ENCODE measurements at places on chromosomes 7 and 10. TPM values are rescaled to one million over a fixed set of nuclear protein-coding genes. Genes with fewer than 3 reads are reported as not detected.
A peak's percentile ranks its signal among the peaks of the same experiment; 100 is the strongest.

Gene GNA12
- polyA plus RNA-seq, result 4.7 TPM

Gene WDR86
- polyA plus RNA-seq, result 2.2 TPM

- H3K27me3 ChIP-seq, result no peaks in the 10 kb centered on the region
- DNase-seq, result no peak
- no peak overlapping the region for H3K27ac ChIP-seq
Measured at GRCh38 chr10:132905661-132906060, 36.7 kb downstream of the CFAP46 start.

Gene SPDYE2
- not detected for polyA plus RNA-seq

DNA sequence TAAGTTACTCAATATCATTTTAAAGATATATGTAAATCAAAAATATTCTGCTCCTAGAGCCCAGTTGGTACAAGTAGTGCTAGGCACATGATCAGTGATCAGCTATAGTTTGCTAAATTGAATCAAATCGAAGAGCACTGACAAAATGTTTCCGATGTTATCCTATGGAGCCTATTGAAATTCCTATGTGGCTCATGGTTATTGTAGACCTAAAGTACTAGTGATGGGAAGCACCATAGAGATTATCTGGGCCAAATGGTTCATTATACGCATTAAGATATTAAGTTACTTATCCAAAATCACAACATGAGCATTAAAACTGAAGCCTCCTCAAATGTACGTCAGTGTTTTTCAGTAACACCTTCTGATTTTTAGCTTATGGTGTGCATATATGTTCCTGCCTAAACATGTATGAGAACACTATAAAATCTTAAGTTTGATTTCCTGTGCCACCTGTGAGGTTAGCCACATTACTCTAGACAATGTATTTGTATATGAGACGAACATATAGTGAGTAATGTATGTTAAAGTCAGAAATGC lies 103.2 kb downstream of the IQUB start:
- no peak overlapping the region for H3K4me3 ChIP-seq
- H3K4me1 ChIP-seq, result no peaks in the 10 kb centered on the region
- DNase-seq, result no peak
- H3K36me3 ChIP-seq, result no peaks in the 10 kb centered on the region
- H3K27me3 ChIP-seq, result no peaks in the 10 kb centered on the region
- no peak overlapping the region for H3K27ac ChIP-seq

- no peaks in the 10 kb centered on the region for H3K4me1 ChIP-seq
- no peaks in the 10 kb centered on the region for H3K36me3 ChIP-seq
- no peak for DNase-seq
- no peak overlapping the region for H3K27ac ChIP-seq
- no peak overlapping the region for H3K4me3 ChIP-seq
- peaks cover 10% of the 10 kb centered on the region for H3K27me3 ChIP-seq
Measured at GRCh38 chr7:94389381-94389780, 5.3 kb upstream of the COL1A2 start.

GRCh38 chr7:36301914-36302771 lies 87.5 kb upstream of the ANLN start:
- DNase-seq, result no peak
- H3K27me3 ChIP-seq, result peaks cover 2% of the 10 kb centered on the region
- no peak overlapping the region for H3K4me3 ChIP-seq
- no peak overlapping the region for H3K27ac ChIP-seq
- H3K36me3 ChIP-seq, result no peaks in the 10 kb centered on the region

GRCh38 chr10:72090326-72090725 lies 2.0 kb upstream of the SPOCK2 start:
- H3K36me3 ChIP-seq, result peaks cover 19% of the 10 kb centered on the region
- peaks cover 23% of the 10 kb centered on the region for H3K27me3 ChIP-seq
- peak overlapping the region; percentile 11 for H3K4me3 ChIP-seq
- peak overlapping the region; percentile 92 for H3K27ac ChIP-seq
- peaks cover 34% of the 10 kb centered on the region for H3K4me1 ChIP-seq
- no peak for DNase-seq

Gene CEP55
- polyA plus RNA-seq, result 0.83 TPM

- H3K4me3 ChIP-seq, result no peak overlapping the region
- H3K36me3 ChIP-seq, result no peaks in the 10 kb centered on the region
- peaks cover 16% of the 10 kb centered on the region for H3K4me1 ChIP-seq
Measured at GRCh38 chr10:31393844-31394243, 74.8 kb downstream of the ZEB1 start.

Gene PRRT4
- polyA plus RNA-seq, result not detected

Gene GNAT3
- not detected for polyA plus RNA-seq

DNA sequence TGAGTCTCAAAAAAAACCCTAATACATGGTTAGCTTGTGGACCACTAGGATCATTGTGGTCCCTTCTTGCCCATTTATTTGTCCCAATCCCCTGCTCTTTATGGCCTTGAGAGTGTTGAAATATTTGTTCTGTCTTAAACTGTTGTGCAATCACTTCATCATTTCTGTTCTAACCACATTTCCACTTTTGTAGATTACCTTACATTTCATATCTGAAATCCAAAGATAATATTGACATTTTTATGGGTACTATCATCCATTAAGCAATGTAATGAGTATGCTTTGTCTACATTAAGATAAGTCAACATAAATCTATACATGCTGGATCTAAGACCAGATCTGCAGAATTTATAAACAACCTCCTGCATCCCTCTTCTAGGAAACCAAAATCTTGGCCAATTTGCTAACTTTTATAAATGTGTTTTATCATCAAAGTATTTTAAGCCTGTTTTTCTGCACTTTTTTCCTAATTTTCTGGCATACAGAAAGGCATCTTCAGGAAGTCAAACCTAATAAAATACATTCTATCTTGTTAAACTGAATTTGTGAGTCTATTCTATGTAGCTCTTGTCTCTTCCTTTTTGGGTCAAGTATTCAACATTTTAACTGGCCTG lies 359.4 kb upstream of the CELF2 start:
- no peak overlapping the region for H3K4me3 ChIP-seq
- H3K4me1 ChIP-seq, result no peaks in the 10 kb centered on the region
- H3K27me3 ChIP-seq, result peaks cover 4% of the 10 kb centered on the region
- no peak for DNase-seq
- H3K27ac ChIP-seq, result no peak overlapping the region

DNA sequence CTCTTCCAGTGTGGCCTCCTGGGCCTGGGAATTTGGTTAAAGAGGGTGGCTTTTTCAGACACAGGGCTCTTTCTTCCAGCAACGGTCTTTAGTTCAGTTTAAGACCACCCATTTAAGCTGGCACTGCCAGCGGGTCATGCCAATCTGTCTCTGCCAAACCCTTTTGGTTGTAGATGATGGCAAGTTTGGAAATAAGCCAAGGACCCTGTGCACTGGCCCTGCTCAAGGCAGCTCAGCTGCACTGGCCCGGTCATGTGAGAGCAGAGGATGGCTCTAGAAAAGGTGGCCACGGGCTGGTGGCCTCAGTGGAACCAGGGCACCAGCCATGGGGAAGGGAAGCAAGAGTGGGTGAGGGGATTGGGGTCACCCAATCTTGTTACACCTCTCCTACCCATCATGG lies 294.1 kb downstream of the GLRX3 start:
- H3K4me3 ChIP-seq, result no peak overlapping the region
- peaks cover 1% of the 10 kb centered on the region for H3K27me3 ChIP-seq
- no peaks in the 10 kb centered on the region for H3K4me1 ChIP-seq
- no peak overlapping the region for H3K27ac ChIP-seq
